ENCODE measurements at places on chromosomes 16 and 17. TPM values are rescaled to one million over a fixed set of nuclear protein-coding genes. Genes with fewer than 3 reads are reported as not detected.

- H3K27me3 ChIP-seq, result peaks cover 8% of the 10 kb centered on the region
- no peak overlapping the region for H3K27ac ChIP-seq
- peaks cover 35% of the 10 kb centered on the region for H3K4me1 ChIP-seq
- peaks cover 4% of the 10 kb centered on the region for H3K36me3 ChIP-seq
These were observed 12.6 kb upstream of the PRR29 start for GRCh38 chr17:63985387-63986140.

DNA sequence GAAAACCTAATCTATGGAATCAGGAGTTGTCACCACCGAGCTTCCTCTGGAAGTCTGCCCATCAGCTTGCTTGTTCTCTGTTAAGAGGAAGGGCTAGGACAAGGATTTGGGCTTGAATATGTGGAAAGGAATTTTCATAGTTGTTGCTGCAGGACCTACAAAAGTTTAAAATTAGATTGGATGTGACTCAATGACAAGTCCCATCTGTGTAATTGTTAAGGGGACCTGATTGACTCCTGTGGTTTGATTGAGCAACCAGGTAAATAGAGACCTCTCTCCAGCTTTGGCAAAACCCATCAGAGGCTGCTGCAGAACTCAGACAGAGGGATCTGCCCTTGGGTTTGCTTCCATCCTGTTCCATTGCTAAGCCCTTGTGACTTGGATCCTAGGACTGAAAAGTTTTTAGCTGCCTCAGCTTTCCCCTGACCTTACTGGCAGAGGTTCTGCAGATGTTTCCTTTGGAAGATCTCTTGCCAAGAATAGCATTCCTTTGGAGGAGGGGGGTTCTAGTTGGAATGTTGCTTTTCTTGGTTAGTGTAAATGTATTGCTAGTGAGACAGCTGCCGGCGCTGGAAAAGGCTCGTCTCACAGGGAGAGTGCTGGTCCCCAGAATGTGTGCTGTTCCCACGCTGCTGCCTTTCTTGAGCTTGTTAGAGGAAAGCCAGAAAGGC lies 50.0 kb downstream of the SF3B3 start:
- H3K27ac ChIP-seq, result peak overlapping the region; percentile 95
- peaks cover 80% of the 10 kb centered on the region for H3K4me1 ChIP-seq
- no peak overlapping the region for H3K4me3 ChIP-seq
- no peaks in the 10 kb centered on the region for H3K27me3 ChIP-seq

GRCh38 chr16:72978212-72978611 lies 69.7 kb downstream of the ZFHX3 start:
- peak overlapping the region; percentile 49 for H3K27ac ChIP-seq
- H3K27me3 ChIP-seq, result no peaks in the 10 kb centered on the region
- no peak overlapping the region for H3K4me3 ChIP-seq
- H3K36me3 ChIP-seq, result peaks cover 2% of the 10 kb centered on the region

TBC1D16 gene
- total RNA-seq, result 72.7 TPM

All from chondrocyte (in vitro differentiated cells).